ENCODE measurements at places on chromosomes 6 and 20. TPM values are rescaled to one million over a fixed set of nuclear protein-coding genes. Genes with fewer than 3 reads are reported as not detected.

DNA sequence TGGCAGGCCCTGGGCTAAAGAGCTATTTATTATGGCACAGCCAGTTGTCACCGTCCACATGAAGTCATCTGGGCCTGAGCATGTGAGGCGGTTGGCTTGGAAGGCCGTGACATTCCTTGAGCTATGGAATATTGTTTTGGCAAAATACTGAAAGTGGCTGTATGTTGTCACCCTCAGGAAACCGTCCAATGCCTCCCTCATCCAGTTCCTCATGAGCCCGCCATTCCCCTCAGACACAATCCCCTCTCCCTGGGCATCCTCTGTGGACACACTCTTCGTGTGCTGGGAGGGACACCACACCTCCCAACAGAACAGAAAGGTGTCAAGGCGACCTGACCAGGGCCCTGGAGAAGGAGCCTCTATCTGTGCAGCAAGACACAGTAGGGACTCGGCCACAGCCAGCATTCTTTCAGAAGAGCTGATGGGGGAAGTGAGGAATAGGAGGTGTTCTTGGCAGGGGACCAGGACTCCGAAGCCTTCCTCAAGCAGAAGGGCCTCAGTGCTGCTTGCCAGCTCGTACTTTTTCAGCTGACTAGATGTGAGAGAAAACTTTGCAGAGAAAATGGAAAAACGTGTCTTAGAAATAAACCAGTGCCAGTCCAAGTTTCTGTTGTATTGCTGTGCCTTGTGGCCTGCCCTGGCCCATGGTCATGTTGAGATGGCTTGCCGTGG is 120.5 kb downstream of the SOD2 start:
- H3K27me3 ChIP-seq, result no peaks in the 10 kb centered on the region
- no peak overlapping the region for H3K27ac ChIP-seq
- no peak for DNase-seq
- no peaks in the 10 kb centered on the region for H3K36me3 ChIP-seq
- H3K4me3 ChIP-seq, result no peak overlapping the region
- no peaks in the 10 kb centered on the region for H3K4me1 ChIP-seq

The ERVFRD-1 gene
- total RNA-seq, result not detected

DNA sequence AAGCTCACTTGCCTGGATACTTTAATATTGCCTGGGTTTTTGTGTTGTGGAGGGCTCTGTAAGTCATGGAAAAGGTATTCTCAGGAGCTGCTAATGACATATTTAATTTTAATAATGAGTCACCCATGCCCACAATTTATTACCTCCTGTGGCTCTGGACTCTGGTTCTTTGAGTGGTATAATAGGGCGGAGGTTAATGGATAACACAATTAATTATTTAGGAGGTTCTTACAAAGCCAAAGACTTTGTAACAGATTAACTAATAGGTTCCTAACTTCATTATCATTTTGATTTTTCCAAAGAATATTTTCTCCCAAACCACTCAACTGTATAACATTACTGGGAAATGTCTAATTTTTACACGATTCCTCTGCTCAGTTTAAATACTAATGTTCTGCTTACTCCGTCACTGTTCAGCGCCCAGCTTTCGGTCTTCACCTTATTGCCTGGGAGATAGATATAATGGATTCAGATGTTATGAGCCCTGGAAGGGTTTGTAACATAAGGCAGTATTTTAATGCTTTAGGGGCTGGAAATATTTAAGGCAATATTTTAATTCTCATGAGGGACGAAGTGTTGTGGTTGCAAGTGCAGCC is 29.4 kb downstream of the PHACTR3 start:
- H3K4me1 ChIP-seq, result no peaks in the 10 kb centered on the region
- H3K36me3 ChIP-seq, result no peaks in the 10 kb centered on the region
- no peak overlapping the region for H3K27ac ChIP-seq
- DNase-seq, result no peak
- H3K27me3 ChIP-seq, result peaks cover 3% of the 10 kb centered on the region

The POM121L2 gene
- total RNA-seq, result not detected

The AGER gene
- 3.7 TPM for total RNA-seq

The FOXS1 gene
- 6.3 TPM for total RNA-seq

The CST9L gene
- not detected for total RNA-seq

DNA sequence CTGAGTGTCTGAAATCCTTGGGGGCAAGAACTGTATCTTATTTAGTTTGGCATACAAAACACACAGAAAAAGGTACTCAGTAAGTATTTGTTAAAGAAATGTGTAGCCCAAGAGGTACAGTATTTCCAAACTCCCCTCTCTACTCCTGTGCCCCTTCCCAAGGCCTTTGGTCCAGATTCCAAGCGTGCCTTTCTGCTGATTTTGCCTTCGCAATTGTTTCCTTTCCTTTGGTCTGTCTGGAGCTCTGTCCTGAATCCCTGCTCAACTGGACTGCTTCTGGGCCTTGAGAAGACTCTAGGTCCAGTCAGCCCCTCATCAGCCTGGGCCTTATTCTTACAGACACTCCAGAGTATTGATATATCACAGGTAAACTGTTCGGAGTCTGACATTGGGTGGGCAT is 122.2 kb upstream of the SYNCRIP start:
- DNase-seq, result no peak
- H3K4me3 ChIP-seq, result no peak overlapping the region
- H3K4me1 ChIP-seq, result no peaks in the 10 kb centered on the region
- H3K27ac ChIP-seq, result no peak overlapping the region
- H3K27me3 ChIP-seq, result no peaks in the 10 kb centered on the region
- H3K36me3 ChIP-seq, result no peaks in the 10 kb centered on the region

DNA sequence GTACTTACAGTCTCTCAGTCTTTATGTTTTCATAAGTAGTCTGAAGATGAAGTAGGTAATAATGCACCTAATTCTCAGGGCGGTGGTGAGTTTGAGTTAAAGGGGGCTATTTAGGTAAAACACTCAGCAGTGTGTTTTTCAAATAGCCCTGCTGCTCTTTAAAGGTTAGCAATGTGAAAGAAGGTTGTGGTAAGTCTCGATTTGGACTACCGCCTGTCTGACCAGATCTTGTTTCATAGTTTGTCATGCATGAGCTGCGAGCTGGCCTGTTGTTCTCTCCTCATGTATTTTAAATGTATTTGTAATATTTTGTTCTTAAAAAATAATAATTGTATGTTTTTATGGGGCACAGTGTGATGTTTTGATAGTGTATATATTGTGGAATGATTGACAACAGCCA is 340.2 kb downstream of the DHX35 start:
- H3K4me1 ChIP-seq, result no peaks in the 10 kb centered on the region
- H3K36me3 ChIP-seq, result no peaks in the 10 kb centered on the region
- no peak for DNase-seq
- no peaks in the 10 kb centered on the region for H3K27me3 ChIP-seq

The RPP40 gene
- 25.9 TPM for total RNA-seq

- no peaks in the 10 kb centered on the region for H3K27me3 ChIP-seq
- no peak overlapping the region for H3K27ac ChIP-seq
- DNase-seq, result no peak
- H3K36me3 ChIP-seq, result no peaks in the 10 kb centered on the region
- H3K4me3 ChIP-seq, result no peak overlapping the region
- no peaks in the 10 kb centered on the region for H3K4me1 ChIP-seq
These were observed 1172.2 kb upstream of the CITED2 start for GRCh38 chr6:140546640-140547039.

The OR2H2 gene
- not detected for total RNA-seq

DNA sequence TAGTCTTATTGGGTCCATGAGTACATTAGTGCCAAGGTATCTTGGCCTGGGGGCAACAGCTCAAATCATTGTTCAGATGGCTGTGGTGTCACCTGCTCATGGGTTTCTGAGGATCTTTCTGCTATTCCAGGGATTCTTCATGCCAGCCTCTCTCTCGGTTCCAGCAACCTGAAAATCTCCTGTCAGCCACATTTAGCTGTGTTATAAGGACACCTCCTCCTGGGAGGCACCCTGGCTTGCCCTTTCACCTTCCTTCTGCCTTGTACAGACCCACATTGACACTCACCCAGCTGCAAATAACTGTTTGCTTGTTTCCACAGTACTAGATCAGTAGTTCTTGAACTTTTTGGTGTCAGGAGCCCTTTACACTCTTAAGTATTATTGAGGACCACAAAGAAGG is 159.9 kb downstream of the GRM4 start:
- H3K36me3 ChIP-seq, result no peaks in the 10 kb centered on the region
- peaks cover 26% of the 10 kb centered on the region for H3K4me1 ChIP-seq
- no peak for DNase-seq
- no peak overlapping the region for H3K27ac ChIP-seq
- H3K4me3 ChIP-seq, result no peak overlapping the region

- H3K36me3 ChIP-seq, result no peaks in the 10 kb centered on the region
- no peak overlapping the region for H3K27ac ChIP-seq
- H3K4me1 ChIP-seq, result no peaks in the 10 kb centered on the region
These were observed 321.1 kb downstream of the SYNE1 start for GRCh38 chr6:152316024-152316423.

- H3K36me3 ChIP-seq, result no peaks in the 10 kb centered on the region
- no peaks in the 10 kb centered on the region for H3K4me1 ChIP-seq
- H3K27ac ChIP-seq, result no peak overlapping the region
- DNase-seq, result no peak
- H3K27me3 ChIP-seq, result no peaks in the 10 kb centered on the region
These were observed 407.4 kb upstream of the RGS17 start for GRCh38 chr6:153538491-153538890.

- H3K4me1 ChIP-seq, result peaks cover 3% of the 10 kb centered on the region
- no peak overlapping the region for H3K27ac ChIP-seq
- no peaks in the 10 kb centered on the region for H3K36me3 ChIP-seq
- no peak overlapping the region for H3K4me3 ChIP-seq
These were observed 31.0 kb upstream of the TGM2 start for GRCh38 chr20:38196076-38196475.

The PLA2G7 gene
- 0.41 TPM for total RNA-seq

- H3K4me1 ChIP-seq, result no peaks in the 10 kb centered on the region
- DNase-seq, result no peak
- no peaks in the 10 kb centered on the region for H3K36me3 ChIP-seq
- no peaks in the 10 kb centered on the region for H3K27me3 ChIP-seq
- H3K27ac ChIP-seq, result no peak overlapping the region
These were observed 41.7 kb downstream of the SLC9A8 start for GRCh38 chr20:49854190-49854875.

The NOTCH4 gene
- total RNA-seq, result 2.0 TPM

DNA sequence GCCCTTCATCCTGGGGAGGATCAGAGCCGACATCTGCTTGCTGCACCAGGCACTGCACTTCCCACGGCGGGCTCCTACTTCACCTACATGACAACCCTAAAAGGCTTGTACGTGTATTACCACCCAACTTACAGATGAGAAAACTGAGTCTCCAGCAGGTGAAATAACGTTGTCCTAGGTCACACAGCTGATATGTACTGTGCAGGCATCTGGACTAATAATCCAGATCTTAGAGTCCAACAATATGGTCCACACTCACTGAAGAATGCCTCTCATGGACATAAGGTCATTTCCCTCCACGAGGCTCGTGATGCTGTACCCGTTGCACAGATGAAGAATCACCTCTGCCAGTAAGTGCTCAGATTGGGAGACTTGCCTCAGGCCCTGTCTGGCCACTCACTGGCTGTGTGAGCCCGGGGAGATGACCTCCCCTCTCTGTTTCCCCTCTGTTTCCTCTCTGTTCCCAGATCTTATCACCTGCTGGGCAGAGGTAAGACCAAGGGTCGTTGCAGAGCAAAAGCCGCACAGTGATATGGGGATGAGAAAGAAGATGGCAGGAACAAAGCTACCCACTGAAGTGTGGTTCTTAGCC is 32.1 kb downstream of the TGM2 start:
- peak overlapping the region; percentile 74 for H3K27ac ChIP-seq
- DNase-seq, result no peak
- peaks cover 48% of the 10 kb centered on the region for H3K4me1 ChIP-seq
- H3K4me3 ChIP-seq, result no peak overlapping the region
- H3K36me3 ChIP-seq, result no peaks in the 10 kb centered on the region

DNA sequence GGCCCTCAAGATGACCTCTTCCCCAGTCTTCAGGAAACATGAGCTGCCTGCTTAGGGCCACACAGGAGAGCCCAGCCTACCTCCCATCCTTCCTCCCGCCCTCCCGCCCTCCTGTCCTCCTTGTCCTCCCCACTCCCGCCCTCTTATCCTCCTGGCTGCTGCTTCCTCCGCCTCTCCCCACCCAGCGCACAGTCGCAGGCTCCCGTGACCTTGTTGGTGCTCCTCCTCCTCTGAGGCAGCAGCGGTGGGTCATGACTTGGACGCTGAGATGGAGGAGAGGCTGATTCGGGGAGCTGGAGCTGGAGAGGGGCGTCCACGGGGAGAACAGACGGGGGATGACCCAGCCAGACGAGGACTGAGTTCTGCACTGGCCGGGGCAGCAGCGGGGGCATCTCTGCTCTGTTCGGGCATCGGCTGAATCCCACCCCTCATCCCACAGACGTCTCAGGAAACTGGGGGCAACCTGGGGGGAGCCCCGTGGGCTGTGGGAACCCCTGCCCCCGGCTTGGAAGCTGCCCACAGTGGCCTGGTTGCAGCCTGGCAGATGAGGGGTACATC is 32.4 kb downstream of the CHRNA4 start:
- DNase-seq, result no peak
- H3K4me3 ChIP-seq, result no peak overlapping the region
- no peaks in the 10 kb centered on the region for H3K27me3 ChIP-seq
- H3K27ac ChIP-seq, result no peak overlapping the region

The HEY2 gene
- total RNA-seq, result not detected

DNA sequence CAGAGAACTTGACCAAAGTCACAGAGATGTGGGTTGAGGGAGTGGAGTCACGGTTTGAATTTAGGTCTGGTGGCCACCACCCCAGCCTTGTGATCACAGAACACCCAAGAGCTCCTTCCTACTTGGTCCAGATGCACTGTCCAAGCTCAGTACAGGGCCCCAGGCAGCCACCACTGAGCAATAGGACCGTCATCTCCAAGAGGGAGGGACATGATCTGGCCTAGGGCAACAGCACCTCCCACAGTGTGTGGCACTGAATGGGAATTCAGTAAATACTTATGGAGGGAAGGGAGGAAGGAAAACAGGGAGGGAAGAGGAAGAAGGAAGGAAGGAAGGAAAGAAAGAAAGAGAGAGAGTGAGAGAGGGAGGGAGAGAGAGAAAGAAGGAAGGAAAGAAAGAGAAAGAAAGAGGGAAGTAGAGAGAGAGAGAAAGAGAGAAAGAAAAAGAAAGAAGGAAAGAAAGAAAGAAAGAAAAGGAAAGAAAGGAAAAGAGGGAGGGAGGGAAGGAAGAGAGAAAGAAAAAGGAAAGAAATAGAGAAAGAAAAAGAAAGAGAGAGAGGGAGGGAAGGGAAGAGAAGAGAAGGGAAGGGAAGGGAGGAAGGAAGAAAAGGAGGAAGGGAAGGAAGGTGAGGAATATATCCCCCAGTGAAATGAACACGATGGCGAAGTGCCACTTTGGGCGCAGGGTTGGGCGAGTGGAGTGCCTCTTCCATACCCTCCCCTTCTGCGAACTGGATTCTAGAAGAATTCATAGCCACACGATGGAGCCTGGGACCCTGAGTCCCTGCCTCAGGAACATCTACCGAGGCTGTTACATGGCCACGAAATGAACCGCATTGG is 243.7 kb downstream of the TFAP2C start:
- no peak overlapping the region for H3K27ac ChIP-seq
- no peak overlapping the region for H3K4me3 ChIP-seq
- H3K27me3 ChIP-seq, result no peaks in the 10 kb centered on the region

All from Panc1 (cell line).